ENCODE measurements at places on chromosomes 1 and 21.

GRCh38 chr1:221543529-221544120 lies 198.3 kb downstream of the DUSP10 start:
- no peak for DNase-seq

- DNase-seq = no peak
Observed at GRCh38 chr21:16079830-16080229, 350.0 kb downstream of the USP25 start.

GRCh38 chr1:58402444-58402843 lies 144.1 kb downstream of the OMA1 start:
- DNase-seq = no peak

GRCh38 chr1:8891401-8891800 lies 12.9 kb upstream of the ENO1 start:
- DNase-seq = no peak

DNA sequence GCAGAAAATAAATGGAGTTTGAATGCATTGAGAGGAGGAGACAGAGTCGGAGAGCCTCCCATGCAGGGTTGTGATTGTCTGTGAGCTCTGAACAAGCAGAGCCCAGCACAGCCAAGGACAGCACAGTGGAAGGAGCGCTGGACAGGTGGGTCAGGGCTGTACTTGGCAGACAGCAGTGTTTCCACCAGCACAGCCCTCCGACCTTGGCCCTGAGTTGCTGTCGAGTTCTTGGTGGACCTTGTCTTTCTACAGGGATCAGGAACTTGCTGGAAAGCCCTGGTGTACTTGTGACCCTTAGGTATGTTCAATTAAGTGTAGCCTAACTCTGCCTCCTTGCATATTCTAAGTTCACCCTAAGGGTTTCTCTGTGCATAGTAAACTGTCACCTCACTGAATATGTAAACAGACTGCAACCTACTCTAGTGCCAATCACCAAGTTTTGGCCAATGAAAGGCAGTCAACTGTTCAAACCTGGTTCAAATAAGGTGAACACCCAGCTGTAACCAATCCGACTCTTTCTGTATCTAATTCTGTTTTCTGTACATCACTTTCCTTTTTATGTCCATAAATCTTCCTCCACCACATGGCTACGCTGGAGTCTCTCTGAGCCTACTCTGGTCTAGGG lies 86.6 kb upstream of the SLC25A33 start:
- no peak for DNase-seq

DNA sequence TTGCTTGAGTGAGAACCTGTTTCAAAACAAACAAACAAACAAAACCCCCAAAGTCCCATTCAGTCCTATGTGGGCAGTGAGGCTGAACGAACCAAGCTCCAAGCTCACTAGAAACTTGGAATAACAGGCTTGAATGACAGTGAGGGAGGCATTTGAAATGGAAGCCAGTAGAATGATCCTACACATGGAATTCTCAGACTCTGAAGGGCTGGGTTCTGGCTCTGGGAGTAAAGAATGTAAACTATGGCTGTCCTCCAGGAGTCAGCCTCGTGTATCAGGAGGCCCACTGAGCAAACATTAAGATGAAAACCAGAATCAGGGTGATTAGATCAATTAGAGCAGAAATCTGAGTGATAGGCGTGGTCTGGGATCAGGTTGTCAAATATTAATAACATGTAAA lies 14.9 kb downstream of the PCP4L1 start:
- no peak for DNase-seq

DNA sequence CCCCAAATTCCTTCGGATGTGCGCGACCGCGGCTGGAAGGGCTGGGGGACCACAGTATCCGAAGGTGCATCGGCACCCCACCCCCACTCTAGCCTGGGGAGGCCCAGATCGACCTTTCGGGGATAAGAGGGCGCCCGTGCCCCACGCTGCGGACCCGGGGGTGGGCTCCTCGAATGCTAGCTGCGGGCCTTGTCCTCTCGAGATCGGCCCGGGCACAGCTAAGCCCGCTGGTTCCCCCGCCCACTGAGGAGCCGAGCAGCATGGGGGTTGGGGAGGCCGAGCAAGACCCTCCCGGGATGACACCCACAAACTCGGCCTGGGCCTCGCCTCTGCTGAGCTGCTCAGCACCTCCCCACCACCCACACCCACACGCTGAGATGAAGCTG lies 653 bp upstream of the IFFO2 start:
- no peak for DNase-seq

- DNase-seq = no peak
Observed at GRCh38 chr1:24925963-24926362, 4.1 kb downstream of the RUNX3 start.

- no peak for DNase-seq
Observed at GRCh38 chr1:54577612-54578011, 29.6 kb downstream of the ACOT11 start.

GRCh38 chr1:61078618-61079295 lies 3.6 kb upstream of the NFIA start:
- DNase-seq = no peak

- DNase-seq = no peak
Observed at GRCh38 chr1:6287431-6287886, 26.6 kb upstream of the GPR153 start.

DNA sequence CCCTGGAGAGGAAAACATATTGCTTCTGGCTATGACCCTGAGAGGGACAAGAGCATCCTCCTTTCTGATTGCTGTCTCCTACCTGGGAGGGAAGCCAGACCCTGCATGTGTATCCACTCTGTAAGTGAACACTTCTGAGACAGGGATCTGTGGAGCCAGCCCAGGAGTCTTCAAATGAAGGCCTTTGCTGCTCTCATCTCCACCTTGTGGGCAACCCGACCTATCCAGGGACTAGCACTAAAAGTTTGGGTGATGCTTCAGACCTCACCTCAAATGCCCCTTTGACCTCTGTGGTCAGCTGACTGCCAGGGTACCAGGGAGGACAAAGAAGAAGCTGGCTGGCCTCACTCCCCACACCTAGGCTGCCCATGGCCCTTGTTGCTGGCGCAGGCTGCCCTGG lies 64.7 kb downstream of the KCND3 start:
- no peak for DNase-seq
